Peyer's patch (tissue), 4 donors: ENCODE measurements at places on chromosomes 6 and 20. TPM values are rescaled to one million over a fixed set of nuclear protein-coding genes. Genes with fewer than 3 reads are reported as not detected.

Gene FNDC11
- total RNA-seq = not detected

Gene TNFRSF6B
- total RNA-seq = not detected

Gene MEI4
- total RNA-seq = not detected

Gene LPIN3
- total RNA-seq = 302 TPM

Gene FGD2
- total RNA-seq = 292 TPM

Gene UBE2C
- 11.2 TPM for total RNA-seq

Gene LY6G5B
- total RNA-seq = 21.1 TPM

Gene DEFB124
- not detected for total RNA-seq

Gene NKAIN2
- not detected for total RNA-seq

Gene HLA-C
- total RNA-seq = 484 TPM

Gene TBPL1
- total RNA-seq = 35.5 TPM

Gene BFSP1
- not detected for total RNA-seq

Gene RAET1L
- total RNA-seq = not detected

Gene EBF4
- 1.4 TPM for total RNA-seq

Gene EEF1A2
- total RNA-seq = 1.0 TPM

Gene TM9SF4
- 28.9 TPM for total RNA-seq

Gene RFX6
- 1.9 TPM for total RNA-seq

Gene C6orf118
- not detected for total RNA-seq

Gene VTA1
- total RNA-seq = 43.8 TPM

Gene HMGN4
- total RNA-seq = 74.3 TPM

Gene MOCS3
- total RNA-seq = 4.0 TPM

Gene SOX18
- 2.8 TPM for total RNA-seq

Gene PNPLA1
- 1.3 TPM for total RNA-seq

Gene PHF1
- total RNA-seq = 46.8 TPM

Gene CGA
- total RNA-seq = not detected

Gene KCNK5
- 110 TPM for total RNA-seq

Gene SLC13A3
- 10.7 TPM for total RNA-seq

Gene IL17A
- not detected for total RNA-seq

Gene C6orf141
- total RNA-seq = not detected

Gene MYMX
- total RNA-seq = not detected

Gene SLC22A3
- total RNA-seq = 2.5 TPM

Gene BCAS1
- 58.1 TPM for total RNA-seq

Gene KCNQ5
- 5.0 TPM for total RNA-seq

Gene CLVS2
- total RNA-seq = not detected

Gene CRISP3
- total RNA-seq = not detected

Gene MLN
- not detected for total RNA-seq

Gene OR2H2
- total RNA-seq = not detected

Gene CEBPB
- 13.8 TPM for total RNA-seq

Gene MMP24
- 0.70 TPM for total RNA-seq

Gene ULBP2
- not detected for total RNA-seq

Gene RBPJL
- not detected for total RNA-seq
